ENCODE measurements at places on chromosomes 11 and 22.

DNA sequence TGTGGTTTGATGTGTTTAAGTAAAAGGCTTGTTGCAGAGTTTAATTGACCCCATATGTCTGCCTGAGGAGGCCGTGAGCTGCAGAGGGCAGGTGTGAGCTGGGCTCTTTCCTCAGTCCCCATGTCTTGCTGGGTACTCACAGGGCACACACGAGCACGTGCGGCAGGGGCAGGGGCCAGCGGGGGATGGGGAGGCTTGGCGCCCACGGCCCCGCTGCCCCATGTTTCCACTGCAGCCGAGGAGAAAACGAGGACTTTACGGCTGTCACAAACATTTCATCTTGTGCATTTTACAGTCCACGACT is 24.7 kb upstream of the CCDC188 start:
- no peak for DNase-seq

DNA sequence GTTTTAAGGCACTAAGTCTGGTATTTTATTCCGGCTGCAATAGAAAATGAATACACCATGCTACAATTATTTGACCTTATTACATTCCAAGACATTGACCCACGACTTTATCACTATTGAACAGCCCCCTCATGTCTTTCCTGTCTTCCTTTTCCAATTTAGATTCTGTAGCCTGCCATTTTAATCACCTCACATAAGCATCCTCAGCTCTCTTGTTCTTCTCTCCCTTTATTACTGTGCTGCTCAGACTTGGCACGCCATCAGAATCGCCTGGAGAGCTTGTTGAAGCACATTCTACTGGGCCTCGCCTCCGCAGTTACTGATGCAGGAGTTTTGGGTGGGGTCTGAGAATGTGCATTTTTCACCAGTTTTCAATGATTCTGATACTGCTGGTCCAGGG is 38.7 kb upstream of the SWAP70 start:
- peak; percentile 41 for DNase-seq

- DNase-seq = no peak
Observed at GRCh38 chr11:69227271-69227670, 66.7 kb upstream of the MYEOV start.

DNA sequence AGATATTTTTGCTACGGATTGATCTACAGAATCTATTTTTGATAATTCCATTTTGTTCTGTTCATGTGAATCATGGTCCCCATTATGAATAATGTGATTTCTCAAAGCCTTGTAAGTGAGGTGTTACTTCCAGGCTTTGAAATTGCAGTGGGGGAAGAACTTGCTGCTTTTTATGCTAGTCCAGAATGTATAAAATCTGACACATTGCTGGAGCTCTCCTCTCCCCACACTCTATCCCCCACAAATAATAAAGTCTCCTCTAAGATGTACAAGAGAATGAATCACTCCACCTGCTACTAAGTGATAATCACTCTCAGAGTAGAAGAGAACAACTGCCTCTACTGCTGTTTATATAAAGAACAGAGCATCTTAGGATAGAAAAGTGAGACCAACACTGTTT is 5.9 kb upstream of the RAB6A start:
- DNase-seq = no peak

GRCh38 chr11:35579557-35580396 is 38.5 kb upstream of the FJX1 start:
- DNase-seq = no peak

- no peak for DNase-seq
Observed at GRCh38 chr11:18934195-18934814, 4.9 kb downstream of the MRGPRX1 start.

GRCh38 chr11:78535920-78536319 is 38.7 kb downstream of the NARS2 start:
- DNase-seq = no peak

DNA sequence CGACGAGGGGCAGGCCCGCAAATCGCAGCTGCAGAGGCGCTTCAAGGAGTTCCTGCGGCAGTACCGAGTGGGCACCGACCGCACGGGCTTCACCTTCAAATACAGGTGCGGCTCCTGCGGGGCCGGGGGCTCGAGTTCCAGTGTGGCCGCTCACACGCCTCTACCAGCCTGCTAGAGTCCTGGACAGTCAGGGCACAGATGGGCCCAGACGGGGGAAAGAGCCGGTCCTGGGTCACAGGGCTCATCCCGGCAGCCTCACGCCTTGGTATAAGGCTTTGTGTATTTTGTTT is 506 bp downstream of the MCM5 start:
- no peak for DNase-seq

DNA sequence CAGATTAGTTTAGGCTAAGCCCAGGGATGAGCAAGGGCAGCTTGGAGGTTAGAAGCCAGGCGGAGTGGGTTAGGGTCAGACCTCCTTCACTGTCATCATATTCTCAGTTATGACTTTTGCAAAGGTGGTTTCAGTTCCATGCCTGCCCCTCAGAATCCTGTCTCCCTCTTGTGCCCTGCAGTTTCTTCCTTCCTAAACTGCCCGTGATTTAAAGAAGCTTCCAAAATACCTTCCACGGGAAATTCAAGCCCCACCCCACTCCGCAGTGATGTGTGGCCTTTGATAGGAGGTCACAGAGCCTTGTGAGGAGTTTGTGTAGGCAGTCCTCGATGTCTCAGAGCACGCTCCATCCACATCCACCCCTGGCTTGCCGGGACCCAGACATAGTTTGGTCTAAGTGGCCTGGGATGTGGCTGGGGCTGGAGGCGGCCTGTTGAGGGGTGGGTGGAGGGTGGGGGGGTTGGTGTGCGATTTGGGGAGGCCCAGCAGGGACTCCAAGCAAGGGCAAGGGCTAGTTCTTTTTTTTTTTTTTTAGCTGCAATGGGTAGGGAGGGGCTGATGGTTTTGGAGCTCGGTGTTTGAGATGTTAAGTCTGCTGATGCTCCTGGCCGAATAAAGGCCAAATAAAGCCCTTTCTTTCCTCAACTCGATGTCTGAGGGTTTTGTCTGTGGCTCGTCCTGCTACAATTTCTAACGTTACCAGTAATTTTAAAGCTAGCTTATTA is 1.6 kb upstream of the IFITM1 start:
- no peak for DNase-seq

DNA sequence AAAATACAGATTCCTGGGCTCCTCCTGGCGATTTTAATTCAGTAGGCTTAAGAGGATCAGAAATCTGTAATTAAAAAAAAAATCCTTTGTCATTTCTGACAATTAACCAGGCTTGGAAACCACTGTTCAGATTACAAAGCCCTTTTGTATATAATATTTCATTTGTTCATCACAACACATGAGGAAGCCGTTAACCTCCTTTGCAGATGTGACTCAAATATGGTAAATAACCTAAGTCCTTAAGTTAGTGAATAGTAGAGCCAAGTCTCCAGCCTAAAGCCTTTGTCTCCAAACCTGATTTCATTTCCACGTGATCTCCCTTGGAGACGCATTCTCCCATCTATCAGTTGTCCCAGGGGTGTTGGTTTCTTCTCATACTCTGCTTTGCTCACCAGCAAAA is 67.6 kb downstream of the UBASH3B start:
- no peak for DNase-seq

GRCh38 chr22:45091254-45091854 is 72.4 kb upstream of the NUP50 start:
- no peak for DNase-seq

GRCh38 chr11:19474954-19475721 is 234.4 kb upstream of the E2F8 start:
- no peak for DNase-seq

DNA sequence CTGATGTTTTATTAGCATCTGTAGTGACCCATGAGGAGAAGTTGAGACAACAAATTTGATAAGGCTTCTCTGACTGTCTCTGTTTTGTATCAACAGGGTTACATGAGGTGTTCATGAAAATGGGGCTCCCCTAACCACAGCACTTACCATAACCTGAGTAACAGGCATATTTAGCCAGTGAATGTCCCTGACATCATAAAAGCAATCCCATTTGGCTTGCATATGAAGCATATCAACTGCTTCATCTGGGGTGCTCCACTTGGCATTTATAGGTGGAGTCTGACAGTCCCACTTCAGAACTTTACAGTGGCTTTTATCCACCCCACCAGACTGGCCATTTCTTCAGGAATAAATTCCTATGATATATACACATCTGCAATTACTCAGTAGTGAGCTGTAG is 257.6 kb downstream of the LUZP2 start:
- no peak for DNase-seq

- DNase-seq = no peak
Observed at GRCh38 chr11:30983776-30984441, 385.6 kb downstream of the DCDC1 start.

DNA sequence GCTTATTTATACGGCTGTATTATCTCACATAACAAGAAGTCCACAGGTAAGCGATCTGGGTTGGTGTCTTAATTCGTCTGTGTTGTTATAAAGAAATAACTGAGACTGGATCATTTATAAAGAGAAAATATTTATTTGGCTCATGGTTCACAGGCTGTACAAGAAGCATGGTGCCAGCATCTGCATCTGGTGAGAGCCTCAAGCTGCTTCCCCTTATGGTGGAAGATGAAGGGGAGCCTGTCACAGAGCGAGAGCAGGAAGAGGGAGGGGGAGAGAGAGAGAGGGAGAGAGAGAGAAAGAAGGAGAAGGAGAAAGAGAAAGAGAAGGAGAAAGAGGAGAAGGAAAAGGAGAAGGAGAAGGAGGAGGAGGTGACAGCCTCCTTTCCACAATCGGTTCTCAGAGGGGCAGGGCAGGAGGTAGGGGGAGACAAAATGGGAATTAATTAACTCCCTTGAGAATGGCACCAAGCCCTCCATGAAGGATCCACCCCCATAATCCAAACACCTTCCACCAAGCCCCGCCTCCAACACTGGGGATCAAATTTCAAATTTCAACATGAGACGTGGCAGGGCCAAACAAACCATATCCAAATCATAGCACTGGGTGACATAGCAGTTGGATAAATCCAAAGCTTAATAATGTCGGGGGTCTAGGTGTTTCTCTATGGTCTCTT is 15.0 kb upstream of the TRIM44 start:
- no peak for DNase-seq

DNA sequence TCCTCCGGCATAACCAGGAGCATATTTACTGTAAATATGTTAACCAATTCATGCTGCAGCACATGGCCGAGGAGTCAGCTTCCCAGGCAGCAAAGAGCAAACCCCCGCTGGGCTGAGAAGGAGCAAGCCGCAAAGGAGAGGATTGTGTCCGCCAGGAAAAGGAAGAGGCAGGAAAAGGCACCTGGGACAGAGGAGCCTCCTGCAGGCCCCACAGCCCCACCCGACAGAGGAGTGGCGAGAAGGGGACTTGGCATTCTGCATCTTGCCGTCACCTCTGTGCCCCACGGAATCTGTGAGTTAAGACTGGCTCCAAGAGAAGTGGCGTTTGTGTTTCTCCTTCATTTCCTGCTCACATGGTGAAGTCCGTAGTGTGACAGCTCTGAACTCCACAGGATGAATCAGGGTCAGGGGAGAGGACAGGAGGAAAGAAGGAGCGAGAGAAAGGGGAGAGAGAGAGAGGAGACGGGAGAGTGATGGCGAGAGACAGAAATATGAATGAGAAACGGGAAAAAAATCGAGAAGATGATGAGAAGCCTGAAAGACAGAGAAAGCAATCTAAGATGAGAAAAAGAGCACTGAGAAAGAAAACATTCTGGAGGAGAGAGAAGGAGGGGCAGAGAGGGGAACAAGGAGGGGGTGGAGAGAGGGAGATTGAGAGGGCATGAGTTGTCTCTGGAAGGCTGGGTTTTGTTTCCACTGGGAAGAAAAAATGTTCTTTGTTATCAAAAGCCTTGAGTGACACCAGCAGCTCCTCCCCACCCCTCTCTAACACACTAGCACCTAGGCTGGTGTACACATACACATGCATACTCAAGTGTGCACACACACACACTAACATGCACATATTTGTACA is 489.6 kb downstream of the MN1 start:
- no peak for DNase-seq

DNA sequence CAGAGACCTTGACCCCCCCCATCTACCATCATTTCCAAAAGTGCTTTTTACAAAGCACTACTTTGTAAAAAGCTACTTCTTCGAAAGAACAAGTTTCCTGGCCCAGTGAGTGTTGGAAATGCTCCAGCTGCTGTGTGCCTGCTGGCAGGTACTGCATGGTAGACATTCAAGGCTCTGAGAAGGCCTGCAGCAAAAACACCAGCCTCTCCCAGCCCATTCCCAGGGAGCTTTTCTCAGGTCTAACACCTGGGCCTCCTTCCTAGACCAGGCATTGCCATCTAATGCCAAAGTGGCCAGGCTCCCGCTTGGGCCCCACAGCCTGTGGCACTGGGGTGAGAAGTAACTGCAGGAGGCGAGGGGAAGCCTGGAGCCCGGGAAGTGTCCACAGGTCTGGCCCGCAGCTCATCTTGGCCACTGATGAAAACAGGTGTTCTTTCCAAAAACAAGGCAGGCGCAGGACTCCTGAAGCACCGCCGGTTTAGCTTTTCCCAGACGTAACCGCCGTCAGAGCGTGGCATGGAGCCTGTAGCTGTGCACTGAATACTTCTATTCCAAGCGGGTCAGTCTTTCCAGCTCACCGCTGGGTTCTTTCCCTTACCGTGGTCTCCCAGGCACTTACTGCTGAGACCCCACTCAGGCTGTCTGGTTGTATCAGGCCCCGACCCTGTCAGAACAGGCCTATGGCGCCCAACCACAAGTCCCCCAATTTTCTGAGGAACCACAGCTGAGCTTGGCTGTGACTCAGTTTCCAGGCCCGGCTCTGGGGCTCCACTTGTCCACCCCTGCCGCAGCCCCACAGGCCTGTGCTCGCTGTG is 1.2 kb upstream of the TCIRG1 start:
- DNase-seq = no peak

GRCh38 chr22:45310331-45310976 is 720 bp downstream of the FAM118A start:
- DNase-seq = peak; percentile 59

DNA sequence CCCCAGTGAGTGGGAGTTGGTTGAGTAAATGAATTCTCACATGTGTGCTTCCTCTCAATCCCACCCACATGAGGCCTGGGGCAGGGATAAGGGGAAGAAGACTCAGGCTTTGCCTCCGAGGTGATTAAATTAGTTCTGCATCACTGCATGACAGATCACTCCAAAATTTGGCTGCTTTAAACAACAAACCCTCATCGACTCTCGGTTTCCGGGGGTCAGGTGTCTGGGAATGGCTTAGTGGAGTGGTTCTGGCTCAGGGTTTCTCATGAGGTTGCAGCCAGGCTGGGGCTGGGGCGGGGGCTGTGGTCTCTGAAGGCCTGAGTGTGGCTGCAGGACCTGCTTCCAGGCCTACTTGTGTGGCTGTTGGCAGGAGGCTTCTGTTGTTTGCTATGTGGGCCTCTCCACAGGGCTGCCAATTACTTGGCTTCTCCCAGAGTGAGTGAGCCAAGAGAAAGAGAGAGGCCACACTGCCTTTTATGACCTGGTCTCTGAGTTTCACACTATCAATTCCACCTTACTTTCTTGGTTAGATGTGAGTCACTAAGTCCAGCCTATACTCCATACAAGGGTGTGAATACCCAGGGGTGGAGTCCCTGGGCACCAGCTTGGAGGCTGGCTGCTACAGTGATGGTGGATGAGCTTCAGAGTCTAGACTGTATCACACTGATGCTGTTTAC is 15.9 kb downstream of the MOGAT2 start:
- peak; percentile 47 for DNase-seq

- peak; percentile 60 for DNase-seq
Observed at GRCh38 chr11:33701302-33702230, 940 bp upstream of the C11orf91 start.

Data from right hindlimb (tissue), 1 donor.